ENCODE measurements at places on chromosomes 12 and 14. TPM values are rescaled to one million over a fixed set of nuclear protein-coding genes. Genes with fewer than 3 reads are reported as not detected.

The PRH2 gene
- not detected for total RNA-seq

The PTPRB gene
- 0.29 TPM for total RNA-seq

The TAS2R8 gene
- total RNA-seq, result 0.36 TPM

The IL22 gene
- not detected for total RNA-seq

The PROX2 gene
- total RNA-seq, result not detected

The SLC39A5 gene
- not detected for total RNA-seq

The IRAK3 gene
- total RNA-seq, result 3.6 TPM

The ENDOU gene
- total RNA-seq, result not detected

The TMPRSS12 gene
- not detected for total RNA-seq

The CLEC12A gene
- total RNA-seq, result 0.29 TPM

The DACT1 gene
- 74.8 TPM for total RNA-seq

The TAS2R30 gene
- 9.7 TPM for total RNA-seq

The LUM gene
- 1,762 TPM for total RNA-seq

The COCH gene
- 0.29 TPM for total RNA-seq

The DTX3 gene
- total RNA-seq, result 17.1 TPM

The PIWIL1 gene
- not detected for total RNA-seq

The ARMH4 gene
- 14.1 TPM for total RNA-seq

The CLEC14A gene
- total RNA-seq, result 0.29 TPM

The TTC9 gene
- total RNA-seq, result 0.29 TPM

The CLEC4A gene
- total RNA-seq, result 0.29 TPM

The TAS2R31 gene
- total RNA-seq, result 9.7 TPM

The SLC25A47 gene
- not detected for total RNA-seq

The PRR4 gene
- 2.7 TPM for total RNA-seq

The AQP6 gene
- not detected for total RNA-seq

The HOTAIR gene
- 1.2 TPM for total RNA-seq

The KLHL33 gene
- total RNA-seq, result 0.36 TPM

The CEP170B gene
- 17.1 TPM for total RNA-seq

The PTPRR gene
- not detected for total RNA-seq

The CELA1 gene
- not detected for total RNA-seq

The LTB4R gene
- 1.8 TPM for total RNA-seq

The RERG gene
- not detected for total RNA-seq

The UNC79 gene
- under 0.01 TPM for total RNA-seq

The SMIM41 gene
- not detected for total RNA-seq

The MYBPC1 gene
- total RNA-seq, result not detected

The CLEC4D gene
- total RNA-seq, result not detected

The DIO2 gene
- total RNA-seq, result 0.29 TPM

The C12orf54 gene
- total RNA-seq, result not detected

The SSTR1 gene
- total RNA-seq, result under 0.01 TPM

The ADAM20 gene
- 1.5 TPM for total RNA-seq

The TAS2R19 gene
- 7.6 TPM for total RNA-seq

The SYNDIG1L gene
- not detected for total RNA-seq

Measured in osteoblast (primary cell).